ENCODE measurements at places on chromosomes 5 and 9.

GRCh38 chr9:84230355-84231145 lies 110.0 kb downstream of the SLC28A3 start:
- DNase-seq = no peak

- DNase-seq = no peak
Observed at GRCh38 chr9:7366121-7366520, 433.5 kb downstream of the DMAC1 start.

DNA sequence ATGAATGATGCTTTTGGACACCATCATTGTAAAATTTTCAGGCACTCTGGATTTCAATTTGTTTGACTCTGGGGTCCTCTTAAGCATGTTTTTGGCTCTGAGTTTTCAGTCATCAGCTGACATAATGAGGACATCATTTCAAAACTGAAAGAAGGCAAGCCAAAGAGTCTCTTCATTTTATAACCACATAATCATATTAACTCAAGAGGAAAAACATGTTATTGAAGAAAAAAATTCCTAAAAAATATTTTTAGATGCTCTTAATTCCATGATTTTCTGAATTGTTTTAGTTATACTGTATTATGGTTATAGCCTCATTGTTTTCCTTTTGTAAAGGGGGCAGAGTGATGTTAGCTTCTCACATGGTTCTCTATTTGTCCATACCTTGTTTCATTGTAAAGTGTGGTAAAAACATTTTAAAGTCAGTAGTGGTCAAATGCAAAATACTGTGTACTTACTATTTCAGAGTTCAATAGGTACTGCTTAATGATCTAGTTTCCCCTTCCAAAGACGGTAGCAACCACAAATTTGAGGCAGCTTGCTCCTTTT lies 472.1 kb downstream of the DMRT2 start:
- no peak for DNase-seq

- DNase-seq = no peak
Observed at GRCh38 chr9:14097215-14097614, 216.7 kb downstream of the NFIB start.

GRCh38 chr9:105541838-105542237 lies 16.1 kb upstream of the FKTN start:
- no peak for DNase-seq

DNA sequence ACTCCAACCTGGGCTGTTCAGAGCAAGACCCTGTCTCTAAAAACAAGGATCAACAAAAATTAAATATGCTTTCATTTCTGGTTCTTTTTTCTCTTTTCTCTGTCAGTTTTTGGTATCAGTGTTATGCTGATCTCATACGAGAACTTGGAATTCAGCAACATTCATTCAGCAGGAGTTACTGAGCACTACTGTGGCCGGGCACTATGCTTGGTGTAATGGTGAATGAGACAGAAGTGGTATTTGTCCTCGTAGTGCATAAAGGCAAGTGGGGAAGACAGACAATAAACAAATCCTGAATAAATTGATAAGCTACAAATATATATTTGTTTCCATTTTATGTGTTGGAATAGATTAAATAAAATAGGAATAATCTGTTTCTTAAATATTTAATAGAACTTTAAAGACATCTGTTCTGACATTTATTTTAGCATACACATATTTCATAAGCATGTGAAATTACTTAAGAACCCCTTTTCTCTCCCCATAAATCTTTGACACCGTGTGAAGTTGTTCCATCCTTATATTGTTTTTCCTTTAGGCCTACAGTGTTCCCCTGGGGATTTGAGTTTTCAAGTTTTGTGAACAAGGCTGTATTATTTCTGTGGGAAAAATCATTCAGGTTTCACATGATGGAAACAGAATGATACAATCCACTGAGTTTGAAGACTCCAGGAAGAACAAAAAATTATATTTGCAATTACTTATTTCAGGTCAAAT lies 24.6 kb downstream of the UBAP1 start:
- no peak for DNase-seq

DNA sequence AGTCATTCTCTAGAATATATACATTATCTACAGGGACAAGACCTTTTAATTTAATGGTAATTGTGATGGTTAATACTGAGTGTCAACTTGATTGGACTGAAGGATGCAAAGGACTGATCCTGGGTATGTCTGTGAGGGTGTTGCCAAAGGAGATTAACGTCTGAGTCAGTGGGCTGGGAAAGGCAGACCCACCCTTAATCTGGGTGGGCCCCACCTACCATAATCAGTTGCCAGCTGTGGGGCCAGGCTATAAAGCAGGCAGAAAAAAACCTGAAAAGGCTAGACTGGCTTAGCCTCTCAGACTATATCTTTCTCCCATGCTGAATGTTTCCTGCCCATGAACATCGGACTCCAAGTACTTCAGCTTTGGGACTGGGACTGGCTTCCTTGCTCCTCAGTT lies 112.2 kb upstream of the SMC2 start:
- no peak for DNase-seq

DNA sequence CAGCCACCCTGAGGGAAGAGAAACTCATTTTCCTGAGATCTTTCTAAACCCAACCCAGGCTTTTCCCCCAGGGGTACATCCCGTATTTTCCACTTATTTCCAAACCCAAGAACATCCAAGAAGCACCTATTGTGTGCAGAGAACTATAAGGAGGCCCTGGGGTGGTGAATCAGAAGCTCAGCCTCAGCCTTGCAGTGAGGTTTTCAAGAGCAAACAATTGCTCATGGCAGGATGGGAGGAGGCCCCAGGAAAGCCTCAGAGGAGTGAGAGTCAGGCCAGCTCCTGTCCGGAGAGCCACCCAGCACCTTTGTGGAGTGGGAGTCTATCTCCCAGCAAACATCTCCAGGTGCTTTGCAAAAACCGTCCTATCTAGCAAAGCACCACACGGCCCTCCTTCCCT lies 19.2 kb downstream of the NIPAL4 start:
- no peak for DNase-seq

GRCh38 chr9:136532799-136533774 lies 12.8 kb downstream of the NOTCH1 start:
- no peak for DNase-seq
